ENCODE measurements at places on chromosomes 1 and 21. TPM values are rescaled to one million over a fixed set of nuclear protein-coding genes. Genes with fewer than 3 reads are reported as not detected.

DNA sequence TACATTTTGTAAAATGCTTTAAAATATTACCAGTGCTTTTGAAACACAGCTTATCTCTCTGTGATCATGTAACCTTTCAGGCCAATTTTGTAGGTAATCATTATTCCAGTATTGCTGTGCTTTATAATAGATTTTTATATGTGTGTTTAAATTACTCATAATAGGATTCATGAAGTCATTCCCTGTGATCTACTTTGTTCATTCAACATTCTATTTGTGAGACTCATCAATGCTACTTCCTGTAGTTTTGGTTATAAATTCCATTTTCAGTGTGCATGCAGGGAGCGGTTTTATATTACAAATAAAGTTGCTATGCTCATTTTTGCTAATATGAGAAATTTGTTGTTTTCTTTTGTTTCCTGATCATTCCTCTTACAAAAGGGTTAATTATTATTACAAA is 4.1 kb upstream of the OR2M5 start:
- no peak for DNase-seq

DNA sequence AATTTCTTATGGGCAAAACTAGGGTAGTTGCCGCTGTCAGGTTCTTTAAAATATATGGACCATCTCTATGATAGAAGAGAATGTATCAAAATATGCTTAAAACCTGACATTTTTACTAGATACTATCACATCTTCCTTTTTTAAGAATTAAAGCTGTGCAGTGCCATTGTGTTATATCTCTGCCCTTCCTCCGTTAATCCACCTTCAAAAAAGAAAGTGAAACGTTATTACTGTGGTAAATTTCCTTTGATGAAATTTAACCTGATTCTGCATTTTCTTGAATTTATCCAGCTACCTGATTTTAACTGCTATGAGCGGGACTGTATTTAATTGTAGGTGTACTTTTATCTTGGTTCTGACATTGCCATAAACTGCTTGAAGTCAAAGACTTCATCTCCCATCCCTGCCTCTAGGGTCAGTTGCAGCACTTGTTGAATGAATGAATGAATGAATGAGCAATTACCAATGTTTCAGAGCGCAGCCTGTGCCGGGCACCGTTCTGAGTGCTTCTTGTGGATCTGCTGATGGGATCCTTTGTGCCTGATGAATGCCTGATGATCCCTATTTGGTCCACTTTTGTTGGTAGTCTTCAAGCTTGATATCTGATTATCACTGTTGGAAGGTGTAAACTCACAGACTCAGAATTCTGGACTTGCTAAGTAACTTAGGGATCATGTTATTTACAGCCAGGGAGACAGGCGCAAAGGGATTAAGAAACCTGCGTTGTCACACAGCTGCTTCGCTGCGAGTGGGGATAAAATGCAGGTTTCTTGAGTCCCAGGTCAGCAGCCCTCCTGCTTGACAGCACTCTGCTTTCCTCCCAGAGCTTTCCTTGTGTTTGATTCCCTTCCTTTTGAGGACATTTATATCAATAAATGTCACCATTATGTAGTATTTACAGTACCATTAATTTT is 30.1 kb downstream of the SMYD2 start:
- DNase-seq = no peak

Gene KLHDC8A
- total RNA-seq = 0.72 TPM

DNA sequence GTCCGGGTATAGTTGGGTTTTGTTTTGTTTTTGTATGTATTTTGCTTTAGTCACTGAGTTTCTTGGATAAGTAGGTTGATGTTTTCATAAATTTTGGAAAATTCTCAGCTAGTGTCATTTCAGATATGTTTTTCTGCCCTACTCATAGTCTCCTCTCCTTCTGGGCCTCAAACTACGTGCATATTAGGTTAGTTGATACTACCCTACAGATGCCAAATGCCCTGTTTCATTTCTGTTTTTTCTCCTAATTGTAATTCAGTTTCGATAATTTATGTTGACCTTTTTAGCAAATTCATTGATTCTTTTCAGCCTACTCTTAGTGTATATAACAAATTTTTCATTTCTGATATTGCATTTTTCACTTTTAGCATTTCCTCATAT is 268.6 kb upstream of the RGS18 start:
- DNase-seq = no peak

DNA sequence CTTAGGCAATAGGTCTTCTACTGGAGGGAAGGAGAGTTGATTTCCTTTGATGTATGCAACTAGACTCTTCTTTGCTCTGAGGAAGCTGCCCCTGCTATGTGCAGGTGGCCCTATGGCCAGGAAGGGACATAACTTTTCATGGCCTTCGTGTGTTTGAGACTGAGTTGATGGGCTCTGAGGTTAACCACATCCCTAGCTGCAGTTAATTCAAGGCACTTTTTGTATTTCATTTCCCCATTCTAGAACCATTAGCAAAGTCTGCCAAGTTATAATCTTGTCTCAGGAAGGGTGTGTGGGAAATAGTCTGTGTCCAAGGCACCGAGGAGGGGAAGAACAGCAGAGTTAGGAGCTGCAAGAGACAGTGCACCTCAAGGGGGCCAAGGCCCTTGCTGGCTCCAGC is 2.5 kb downstream of the FCRL4 start:
- DNase-seq = no peak

Gene KPRP
- 0.21 TPM for total RNA-seq

Gene OLFML2B
- 45.7 TPM for total RNA-seq

DNA sequence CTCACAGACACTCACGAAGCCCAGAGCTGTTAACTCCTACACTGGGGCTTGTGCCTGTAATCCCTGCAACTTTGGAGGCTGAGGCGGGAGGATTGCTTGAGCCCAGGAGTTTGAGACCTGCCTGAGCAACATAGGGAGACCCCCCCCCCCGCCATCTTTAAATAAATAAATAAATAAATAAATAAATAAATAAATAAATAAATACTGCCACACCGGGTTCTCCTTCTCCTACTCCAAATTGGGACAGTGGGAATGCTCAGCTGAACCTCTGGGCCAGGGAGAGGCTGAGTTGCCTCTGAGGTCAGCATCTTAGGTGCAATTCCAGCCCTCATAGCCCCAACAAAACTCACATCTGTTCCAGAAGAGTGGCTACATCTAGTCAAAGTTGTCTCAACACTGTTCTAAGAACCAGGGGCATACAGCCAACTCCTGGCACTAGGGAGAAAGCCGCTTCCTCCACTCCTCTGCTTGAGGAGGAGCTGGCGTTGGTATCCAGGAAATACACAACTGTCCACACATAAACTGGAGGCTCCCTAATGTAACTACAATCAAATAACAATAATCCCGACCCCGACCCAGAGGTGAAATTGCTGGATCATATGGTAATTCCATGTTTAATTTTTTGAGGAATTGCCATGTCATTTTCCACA is 27.0 kb downstream of the C1orf216 start:
- DNase-seq = no peak

DNA sequence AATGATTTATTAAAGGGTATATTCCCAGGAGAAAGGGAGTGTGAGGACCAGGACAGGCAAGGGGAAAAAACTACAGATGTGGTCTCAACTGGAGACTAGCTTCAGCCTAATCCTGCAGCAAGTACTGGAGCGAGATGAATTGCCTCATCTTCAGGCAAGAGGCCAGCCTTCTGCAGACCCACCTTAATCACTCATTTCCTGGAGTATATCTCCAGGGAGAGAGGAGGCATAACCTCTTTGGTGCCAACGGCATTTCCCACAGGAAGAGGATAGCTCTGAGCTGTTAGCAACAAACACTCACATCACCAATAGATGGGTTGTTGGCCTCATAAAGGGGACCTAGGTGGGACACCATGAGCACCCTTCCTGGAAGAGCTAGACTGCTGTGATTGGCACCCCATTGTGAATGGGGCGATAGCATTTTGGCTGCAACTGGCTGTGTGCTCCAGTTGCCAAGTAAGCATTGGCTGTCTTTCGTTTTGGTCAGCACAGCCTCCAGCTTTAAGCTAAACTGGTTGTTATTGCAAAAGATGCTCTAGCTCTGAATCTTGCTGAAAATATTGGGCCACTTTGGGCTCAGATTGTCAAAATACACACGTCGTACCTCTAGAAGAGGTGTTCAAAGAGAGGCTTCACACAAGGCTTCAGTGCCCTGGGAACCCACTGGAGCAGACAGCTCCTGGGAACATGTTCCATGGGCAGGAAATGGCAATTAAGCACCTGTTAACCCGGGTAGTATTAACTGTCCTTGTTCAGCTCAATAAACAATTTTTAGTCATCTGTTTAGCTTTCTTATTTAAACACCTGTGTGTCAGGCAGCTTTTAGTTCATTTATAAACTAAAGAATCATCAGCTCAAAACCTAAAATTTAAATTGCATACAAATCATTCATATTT is 314.8 kb upstream of the C1orf87 start:
- DNase-seq = peak; percentile 14

Data from tongue (tissue), 3 donors.